ENCODE measurements at places on chromosomes 4 and X. TPM values are rescaled to one million over a fixed set of nuclear protein-coding genes. Genes with fewer than 3 reads are reported as not detected.
A peak's percentile ranks its signal among the peaks of the same experiment; 100 is the strongest.

The KCNIP4 gene
- not detected for total RNA-seq

- H3K27ac ChIP-seq: no peak overlapping the region
- no peaks in the 10 kb centered on the region for H3K4me1 ChIP-seq
- H3K4me3 ChIP-seq: no peak overlapping the region
- H3K27me3 ChIP-seq: no peaks in the 10 kb centered on the region
- no peak for DNase-seq
Observed at GRCh38 chr4:150176547-150176946, 98.3 kb downstream of the DCLK2 start.

The CPEB2 gene
- 1.3 TPM for total RNA-seq

- H3K36me3 ChIP-seq: no peaks in the 10 kb centered on the region
- H3K27me3 ChIP-seq: no peaks in the 10 kb centered on the region
- H3K27ac ChIP-seq: no peak overlapping the region
Observed at GRCh38 chrX:154366666-154367055, 7.8 kb downstream of the FLNA start.

DNA sequence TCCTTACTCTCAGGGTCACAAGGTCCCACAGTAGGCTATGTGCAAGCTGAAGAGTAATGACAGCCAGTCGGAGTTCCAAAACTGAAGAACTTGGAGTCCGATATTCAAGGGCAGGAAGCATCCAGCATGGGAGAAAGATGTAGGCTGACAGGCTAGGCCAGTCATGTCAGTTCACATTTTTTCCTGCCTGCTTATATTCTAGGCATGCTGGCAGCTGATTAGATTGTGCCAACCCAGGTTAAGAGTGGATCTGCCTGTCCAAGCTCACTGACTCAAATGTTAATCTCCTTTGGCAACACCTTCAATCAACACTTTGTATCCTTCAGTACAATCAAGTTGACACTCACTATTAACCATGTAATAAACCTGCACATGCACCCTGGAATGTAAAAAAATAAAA lies 960.9 kb upstream of the HS3ST1 start:
- H3K36me3 ChIP-seq: no peaks in the 10 kb centered on the region
- no peaks in the 10 kb centered on the region for H3K27me3 ChIP-seq

GRCh38 chrX:68498508-68499379 lies at the start of gene YIPF6:
Gene YIPF6 (plus strand): TSS chrX:68499051. CDS start chrX:68499067, 16 bp downstream.
- no peaks in the 10 kb centered on the region for H3K27me3 ChIP-seq
- DNase-seq: peak; percentile 76
- peak within 1 kb of the TSS; percentile 93 for H3K27ac ChIP-seq
- H3K36me3 ChIP-seq: no peaks in the 10 kb centered on the region
- peak within 1 kb of the TSS; percentile 73 for H3K4me3 ChIP-seq

GRCh38 chr4:177771645-177772044 lies 329.4 kb upstream of the AGA start:
- H3K27me3 ChIP-seq: no peaks in the 10 kb centered on the region
- no peak for DNase-seq
- no peak overlapping the region for H3K4me3 ChIP-seq

GRCh38 chrX:25154168-25154567 lies 138.4 kb upstream of the ARX start:
- H3K4me1 ChIP-seq: no peaks in the 10 kb centered on the region
- H3K4me3 ChIP-seq: no peak overlapping the region
- H3K36me3 ChIP-seq: no peaks in the 10 kb centered on the region
- no peak overlapping the region for H3K27ac ChIP-seq
- DNase-seq: no peak

GRCh38 chr4:166400270-166400894 lies 527.3 kb downstream of the TLL1 start:
- no peaks in the 10 kb centered on the region for H3K36me3 ChIP-seq
- no peaks in the 10 kb centered on the region for H3K4me1 ChIP-seq
- H3K27ac ChIP-seq: no peak overlapping the region
- no peak overlapping the region for H3K4me3 ChIP-seq

DNA sequence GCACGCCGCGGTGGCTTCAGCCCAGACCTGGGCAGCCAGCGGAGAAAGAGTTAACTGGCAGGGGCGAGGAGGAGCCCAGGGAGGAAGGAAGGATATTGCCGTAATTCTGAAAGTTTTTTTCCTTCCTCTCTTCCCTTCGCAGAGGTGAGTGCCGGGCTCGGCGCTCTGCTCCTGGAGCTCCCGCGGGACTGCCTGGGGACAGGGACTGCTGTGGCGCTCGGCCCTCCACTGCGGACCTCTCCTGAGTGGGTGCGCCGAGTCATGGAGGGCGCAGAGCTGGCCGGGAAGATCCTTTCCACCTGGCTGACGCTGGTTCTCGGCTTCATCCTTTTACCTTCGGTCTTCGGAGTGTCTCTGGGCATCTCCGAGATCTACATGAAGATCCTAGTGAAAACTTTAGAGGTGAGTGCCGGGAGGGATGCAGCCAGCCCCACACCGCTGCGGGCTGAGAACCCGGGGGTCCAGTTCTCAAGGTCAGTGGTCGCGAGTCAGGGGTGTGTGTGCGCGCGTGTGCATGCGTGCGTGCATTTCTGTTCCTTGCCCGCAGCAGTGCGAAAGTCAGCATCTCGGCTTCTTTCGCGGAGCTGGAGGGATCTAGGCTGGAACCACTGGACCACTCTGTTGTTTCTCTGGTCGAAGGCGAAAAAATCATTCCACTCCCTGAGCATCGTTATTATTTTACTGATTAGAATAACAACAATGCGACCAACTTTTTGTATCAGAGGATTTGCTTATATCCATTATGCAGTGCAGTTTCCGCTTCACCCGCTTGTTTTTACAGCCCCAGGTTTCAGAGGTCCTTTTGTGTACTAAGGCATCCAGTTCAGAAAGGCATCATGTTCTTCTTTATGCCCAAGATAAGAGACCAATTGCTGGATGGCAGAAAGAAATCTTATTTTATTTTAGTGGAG lies 709 bp downstream of the GPAT3 start:
- no peaks in the 10 kb centered on the region for H3K36me3 ChIP-seq
- no peak overlapping the region for H3K27ac ChIP-seq
- H3K4me3 ChIP-seq: peak overlapping the region; percentile 57

DNA sequence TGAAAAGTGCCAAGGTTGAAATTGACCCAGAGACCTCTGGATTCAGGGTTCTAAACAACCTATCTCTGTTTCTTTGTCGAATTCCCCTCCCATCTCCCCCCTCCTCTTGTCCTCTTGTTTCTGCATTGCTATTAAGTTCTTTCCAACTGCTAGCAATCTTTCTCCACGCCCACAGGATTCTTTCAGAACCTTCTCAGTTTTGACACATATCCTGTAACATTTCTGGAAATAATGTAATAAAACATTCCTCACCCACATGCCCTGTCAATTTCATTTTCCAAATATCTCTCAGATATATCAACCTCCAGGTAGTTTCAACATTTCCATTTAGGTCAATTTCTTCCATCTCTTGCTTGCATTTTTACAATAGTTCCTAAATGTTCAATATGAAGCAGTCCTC lies 1105.9 kb downstream of the ARAP2 start:
- no peak overlapping the region for H3K4me3 ChIP-seq
- H3K4me1 ChIP-seq: no peaks in the 10 kb centered on the region
- no peaks in the 10 kb centered on the region for H3K36me3 ChIP-seq
- H3K27me3 ChIP-seq: no peaks in the 10 kb centered on the region
- no peak overlapping the region for H3K27ac ChIP-seq

The IQSEC2 gene
- 8.3 TPM for total RNA-seq

DNA sequence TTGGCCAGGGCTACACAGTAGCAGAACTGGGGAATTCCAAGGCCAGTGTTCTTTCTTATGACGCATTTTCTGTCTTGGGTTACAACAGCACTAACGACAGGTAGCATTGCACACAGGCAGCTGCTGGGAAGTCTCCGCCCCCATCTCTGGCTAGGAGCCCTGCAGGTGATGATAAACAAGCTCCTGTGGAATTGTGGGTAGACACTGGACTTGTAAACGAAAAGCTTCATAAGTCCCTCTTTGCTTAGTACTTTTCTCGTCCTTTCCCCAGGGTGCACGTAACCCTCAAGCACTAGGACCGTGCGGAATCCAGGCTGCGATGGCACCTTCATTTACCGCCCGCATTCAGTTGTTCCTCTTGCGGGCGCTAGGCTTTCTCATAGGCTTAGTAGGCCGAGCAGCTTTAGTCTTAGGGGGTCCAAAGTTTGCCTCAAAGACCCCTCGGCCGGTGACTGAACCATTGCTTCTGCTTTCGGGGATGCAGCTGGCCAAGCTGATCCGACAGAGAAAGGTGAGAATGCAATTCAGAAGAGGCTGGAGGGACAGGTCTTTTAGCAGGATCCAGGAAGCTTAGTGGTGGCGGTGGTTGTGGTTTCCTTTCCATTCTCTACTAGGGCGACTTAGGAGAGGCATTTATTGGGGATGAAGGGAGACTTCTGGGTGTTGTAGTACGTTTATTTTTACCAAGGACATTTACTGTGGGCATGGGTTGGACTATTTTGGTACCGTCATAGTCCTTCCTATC lies at the start of gene FAAH2:
Gene FAAH2, plus strand, starts transcription at position 200 of the 745 bp plus-strand sequence. Its CDS starts 120 bp downstream, at position 320.
- H3K36me3 ChIP-seq: no peaks in the 10 kb centered on the region
- H3K27ac ChIP-seq: no peak within 1 kb of the TSS
- peaks cover 8% of the 10 kb centered on the region for H3K4me1 ChIP-seq
- H3K4me3 ChIP-seq: peak within 1 kb of the TSS; percentile 61

The SPANXD gene
- total RNA-seq: not detected

The FAM241A gene
- total RNA-seq: 0.03 TPM

DNA sequence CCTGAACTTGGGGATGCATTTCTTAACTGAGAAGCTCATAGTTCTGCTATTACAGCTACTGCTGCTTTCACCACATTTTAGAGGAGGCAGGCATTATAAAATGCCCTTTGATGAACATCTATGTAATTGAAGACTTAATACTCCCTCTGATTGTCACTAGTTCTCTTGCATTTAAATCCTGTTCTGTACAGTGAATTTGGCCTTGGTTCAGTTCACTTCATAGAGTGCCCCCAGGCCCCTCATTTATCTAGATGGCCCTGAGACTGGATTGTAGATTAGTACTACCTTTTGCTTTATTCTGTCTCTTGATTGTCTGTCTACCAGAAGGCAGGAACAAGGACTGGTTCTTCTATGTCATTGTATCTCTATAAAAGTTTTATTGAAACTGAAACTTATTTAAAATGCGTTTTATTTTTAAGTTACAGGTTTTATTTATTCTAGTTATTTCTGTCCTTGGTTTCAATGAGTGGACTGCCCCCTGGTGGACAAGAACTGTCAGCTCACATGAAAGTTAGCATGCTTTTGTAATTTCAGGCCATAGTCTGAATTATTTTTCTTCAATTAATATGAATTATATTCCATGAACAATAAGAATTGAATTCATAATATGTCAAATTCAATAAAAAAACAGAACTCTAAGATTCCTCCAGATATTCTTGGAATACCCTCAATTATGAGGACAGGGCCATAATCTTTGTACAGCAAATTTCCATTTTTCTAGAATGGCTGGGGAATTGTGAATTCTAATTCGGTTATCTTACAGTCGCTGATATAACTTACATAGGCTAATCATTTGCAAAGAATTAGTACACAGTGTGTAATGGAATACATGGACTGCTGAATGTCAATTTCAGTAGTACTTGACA lies 47.2 kb upstream of the TMEM33 start:
- peaks cover 18% of the 10 kb centered on the region for H3K4me1 ChIP-seq
- H3K4me3 ChIP-seq: no peak overlapping the region
- peak; percentile 61 for DNase-seq
- H3K36me3 ChIP-seq: no peaks in the 10 kb centered on the region
- no peak overlapping the region for H3K27ac ChIP-seq

DNA sequence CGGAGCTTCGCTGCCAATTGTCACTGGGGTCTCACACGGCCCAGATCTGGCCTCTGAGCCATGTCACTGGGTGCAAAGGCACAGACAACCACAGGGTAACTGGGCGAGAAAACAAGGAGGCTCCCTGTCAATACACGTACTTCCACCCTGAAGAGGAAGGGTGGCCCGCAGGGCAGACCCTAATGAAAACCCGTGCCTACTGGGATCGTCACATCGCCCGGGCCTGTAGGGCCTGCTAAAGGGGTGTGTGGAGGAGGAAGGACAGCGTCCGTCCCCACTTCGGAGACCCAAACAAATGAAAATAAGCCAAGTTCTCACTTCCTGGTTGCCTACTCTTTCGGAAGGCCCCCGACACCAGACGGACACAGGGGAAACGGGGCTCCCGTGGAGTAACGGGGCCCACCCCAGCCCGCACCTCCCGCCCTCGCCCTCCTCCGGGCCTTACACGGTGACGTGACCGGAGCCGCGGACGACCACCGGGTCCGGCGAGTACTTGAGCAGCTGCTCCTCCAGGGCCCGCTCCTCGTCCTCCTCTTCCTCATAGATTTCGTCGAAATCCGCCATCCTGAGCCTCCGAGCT lies 578 bp downstream of the CHIC2 start:
- H3K4me3 ChIP-seq: peak overlapping the region; percentile 92
- H3K27ac ChIP-seq: no peak overlapping the region
- peak; percentile 39 for DNase-seq
- no peaks in the 10 kb centered on the region for H3K36me3 ChIP-seq
- H3K4me1 ChIP-seq: peaks cover 14% of the 10 kb centered on the region

The KDR gene
- 2.4 TPM for total RNA-seq

The EGF gene
- total RNA-seq: 6.2 TPM

DNA sequence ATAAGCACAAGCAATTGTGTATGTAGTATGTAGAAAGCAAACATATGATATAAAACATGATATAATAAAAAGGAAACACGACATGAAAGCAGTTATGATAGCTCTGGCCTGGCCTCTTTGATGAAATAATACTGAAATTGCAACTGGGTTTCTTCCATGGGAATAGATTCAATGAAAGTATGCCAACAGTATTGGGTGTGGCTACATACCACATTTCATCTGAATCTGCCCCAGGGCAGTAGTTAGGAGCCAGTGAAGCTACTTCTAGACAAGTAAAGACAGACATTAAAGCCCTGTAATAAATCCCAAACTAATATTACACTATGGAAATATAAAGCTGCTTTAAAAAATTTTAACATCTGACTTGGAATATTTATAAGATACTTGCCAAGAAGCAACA lies 207.3 kb downstream of the FBXW7 start:
- no peaks in the 10 kb centered on the region for H3K4me1 ChIP-seq
- no peaks in the 10 kb centered on the region for H3K36me3 ChIP-seq
- no peak overlapping the region for H3K27ac ChIP-seq
- no peaks in the 10 kb centered on the region for H3K27me3 ChIP-seq
- no peak overlapping the region for H3K4me3 ChIP-seq
- no peak for DNase-seq

DNA sequence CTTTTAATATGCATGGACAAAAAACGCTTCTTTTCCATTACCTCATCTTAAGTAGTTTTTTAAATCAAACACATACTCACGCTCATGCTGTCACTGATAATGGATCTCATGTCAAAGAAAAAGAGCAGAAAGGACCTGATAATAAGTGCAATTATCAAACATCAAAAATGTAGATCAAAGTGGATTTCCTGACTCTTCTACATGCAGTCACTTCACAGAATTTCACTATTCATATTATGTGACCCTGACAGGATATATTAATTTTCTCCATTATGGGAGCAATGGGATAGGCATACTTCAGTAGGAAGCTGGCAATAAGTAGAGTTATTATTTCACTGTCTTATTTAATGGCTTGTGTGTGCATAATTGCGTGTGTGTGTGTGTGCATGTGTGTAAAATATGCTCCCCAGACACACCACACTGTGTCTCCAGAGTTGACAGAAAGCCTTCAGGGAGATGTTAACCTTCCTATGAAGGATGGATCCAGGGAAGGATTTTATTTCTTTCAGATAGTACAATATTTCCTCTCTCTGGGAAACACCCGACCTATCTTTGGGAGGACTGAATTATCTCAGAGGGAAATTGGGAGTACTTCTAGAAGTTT lies 445.2 kb downstream of the SH2D1A start:
- H3K4me1 ChIP-seq: no peaks in the 10 kb centered on the region
- no peaks in the 10 kb centered on the region for H3K36me3 ChIP-seq
- DNase-seq: no peak
- H3K4me3 ChIP-seq: no peak overlapping the region
- no peak overlapping the region for H3K27ac ChIP-seq
